ENCODE measurements at places on chromosomes 7 and 10. TPM values are rescaled to one million over a fixed set of nuclear protein-coding genes. Genes with fewer than 3 reads are reported as not detected.

Gene GATA3
- under 0.01 TPM for total RNA-seq

Gene TFEC
- total RNA-seq = not detected

Gene TRIM50
- total RNA-seq = not detected

- no peak for DNase-seq
Measured at GRCh38 chr7:95861041-95861440, 88.7 kb downstream of the DYNC1I1 start.

- no peak for DNase-seq
Measured at GRCh38 chr7:29009947-29010346, 51.8 kb upstream of the TRIL start.

GRCh38 chr10:89556600-89556999 lies 21.2 kb upstream of the SLC16A12 start:
- DNase-seq = no peak

- no peak for DNase-seq
Measured at GRCh38 chr7:155797262-155798250, 14.7 kb downstream of the SHH start.

- DNase-seq = no peak
Measured at GRCh38 chr10:46234026-46234425, 52.8 kb upstream of the ANTXRL start.

- DNase-seq = no peak
Measured at GRCh38 chr7:152850420-152850819, 90.9 kb downstream of the ACTR3B start.
